Brain pericyte (primary cell): ENCODE measurements at places on chromosomes 11 and 22.

DNA sequence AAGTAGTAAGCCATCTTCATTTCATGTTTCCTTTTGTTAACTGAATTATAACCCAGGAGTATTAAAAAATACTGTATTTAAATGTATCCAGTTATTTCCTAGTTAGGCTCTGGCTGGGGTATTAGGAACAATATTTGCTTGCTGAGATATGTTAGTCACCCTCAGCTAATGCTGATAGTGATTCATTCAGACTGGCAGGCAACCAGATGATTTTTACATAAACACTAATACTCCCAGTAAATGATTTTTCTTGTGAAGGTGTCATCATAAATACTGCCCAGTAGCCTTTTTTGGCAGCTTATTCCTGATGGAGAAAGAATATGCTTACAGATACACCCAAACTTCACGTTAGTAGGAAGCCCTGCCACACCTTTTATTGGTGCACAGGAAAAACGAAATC is 8.1 kb downstream of the YWHAH start:
- no peak for DNase-seq

DNA sequence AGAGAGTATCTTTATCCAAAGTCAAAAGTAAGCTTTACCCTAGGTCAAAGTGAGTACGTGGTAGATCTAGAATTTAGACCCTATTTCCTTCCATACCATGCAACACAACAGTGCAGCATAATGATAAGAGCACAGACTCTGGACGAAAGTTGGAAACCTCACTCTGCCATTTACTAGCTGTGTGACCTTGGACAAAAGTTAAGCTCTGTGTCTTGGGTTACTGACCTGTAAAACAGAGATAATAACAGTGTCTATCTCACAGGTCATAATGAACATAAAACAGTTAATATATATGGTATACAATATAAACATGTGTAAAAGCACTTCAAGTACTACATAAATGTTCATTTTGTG is 13.6 kb upstream of the CHRNA10 start:
- DNase-seq, result no peak

GRCh38 chr22:29762263-29762662 is 4.5 kb downstream of the ZMAT5 start:
- DNase-seq, result no peak

GRCh38 chr22:17772958-17773605 is 1.2 kb downstream of the BID start:
- DNase-seq, result no peak

DNA sequence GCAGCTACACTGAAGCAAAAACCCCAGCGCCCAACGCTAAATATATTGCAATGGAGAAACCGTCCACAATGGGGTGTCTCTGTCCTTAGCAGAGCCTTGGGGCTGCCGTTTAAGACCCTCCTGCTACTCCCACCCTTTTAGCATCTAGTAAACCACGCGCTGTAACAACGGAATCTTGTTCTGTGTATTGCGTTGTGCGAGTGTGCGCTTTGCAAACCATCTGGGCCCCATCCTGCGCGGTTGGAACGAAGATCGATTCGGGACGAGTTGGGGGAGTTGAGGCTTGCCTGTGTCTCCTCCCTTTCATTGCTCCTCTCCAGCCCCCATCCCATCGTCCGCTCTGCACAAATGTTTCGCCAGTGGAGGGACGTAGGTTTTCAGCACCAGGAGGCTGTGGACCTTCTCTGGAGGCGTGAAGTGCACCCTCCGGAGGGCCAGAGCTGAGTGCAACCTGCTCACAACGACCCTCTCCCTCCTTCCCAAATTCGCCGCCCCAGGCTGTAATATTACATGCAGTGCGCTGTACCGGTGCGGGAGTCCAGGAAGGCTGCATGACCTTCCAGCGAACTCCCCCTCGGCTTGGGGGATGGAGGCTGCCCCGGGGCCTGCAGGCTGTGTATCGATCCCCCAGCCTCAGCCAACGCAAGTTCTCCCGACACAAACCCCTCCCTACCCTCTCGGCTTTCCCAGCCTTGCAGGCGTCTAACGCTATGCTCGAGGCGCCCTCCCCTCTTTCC is 1.6 kb upstream of the KMT2A start:
- DNase-seq, result no peak

DNA sequence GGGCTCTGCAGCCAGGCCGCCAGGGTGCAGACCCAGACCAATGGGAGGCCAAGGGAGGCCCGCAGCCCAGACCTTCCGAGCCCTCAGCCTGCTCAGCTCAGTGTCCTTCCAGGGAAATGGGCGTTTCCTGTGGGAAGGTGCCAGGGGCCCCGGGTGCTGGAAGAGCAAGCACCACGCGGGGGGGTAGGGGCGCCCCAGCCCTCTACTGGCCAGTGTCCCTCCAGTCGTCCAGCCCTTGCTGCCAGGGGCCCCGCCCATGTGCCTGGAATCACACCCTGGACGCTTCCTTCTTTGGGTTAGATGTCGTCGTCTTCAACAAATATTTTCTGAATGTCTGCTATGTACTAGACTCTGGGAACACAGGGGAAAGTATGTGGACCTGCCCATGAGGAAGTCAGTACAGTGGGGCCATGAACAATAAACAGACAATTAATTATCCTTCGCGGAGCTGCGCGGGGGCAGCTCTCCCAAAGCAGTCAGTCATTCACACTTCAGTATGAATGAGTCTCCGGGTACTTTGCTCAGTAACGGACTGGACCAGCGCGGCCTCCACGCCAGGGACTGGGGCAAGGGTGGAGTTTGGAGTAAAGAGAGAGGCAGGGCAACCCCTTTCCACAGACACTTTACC is 60.2 kb downstream of the CDKN1C start:
- no peak for DNase-seq

- DNase-seq, result peak; percentile 71
Measured at GRCh38 chr11:77107950-77108349, 5.3 kb downstream of the OMP start.

GRCh38 chr11:121615501-121615900 is 162.7 kb upstream of the SORL1-AS1 start:
- no peak for DNase-seq

GRCh38 chr11:12393691-12394090 is 16.3 kb downstream of the PARVA start:
- DNase-seq, result no peak

DNA sequence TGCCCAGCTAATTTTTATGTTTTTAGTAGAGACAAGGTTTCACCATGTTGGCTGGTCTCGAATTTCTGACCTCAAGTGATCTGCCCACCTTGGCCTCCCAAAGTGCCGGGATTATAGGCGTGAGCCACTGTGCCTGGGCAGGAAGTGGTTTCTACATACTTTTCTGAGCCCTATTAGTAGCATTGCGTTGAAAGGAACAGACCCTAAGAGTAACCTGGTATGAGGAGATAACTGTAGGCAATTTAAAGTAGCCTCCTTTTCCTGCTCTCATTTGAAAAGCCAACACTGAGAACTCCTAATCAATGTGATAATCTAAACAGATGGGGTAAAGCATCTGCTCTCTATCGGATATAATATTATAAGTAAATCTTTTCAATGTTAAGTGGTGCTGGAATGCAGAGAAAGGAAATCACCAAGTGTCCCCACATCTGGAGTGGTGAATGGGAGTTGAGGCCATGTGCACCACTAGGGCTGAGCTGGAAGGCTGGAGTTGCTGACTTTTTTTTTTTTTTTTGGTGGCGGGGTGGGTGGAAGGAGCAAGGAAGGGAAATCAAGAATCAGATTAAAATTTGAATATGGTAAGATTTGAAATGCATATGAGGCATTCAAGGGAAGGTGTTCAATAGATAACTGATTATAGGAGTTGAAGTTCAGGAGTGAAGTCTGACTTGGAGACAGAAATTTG is 20.7 kb downstream of the PDHX start:
- DNase-seq, result no peak

- peak; percentile 55 for DNase-seq
Measured at GRCh38 chr11:90737444-90738050, 514.7 kb upstream of the CHORDC1 start.

DNA sequence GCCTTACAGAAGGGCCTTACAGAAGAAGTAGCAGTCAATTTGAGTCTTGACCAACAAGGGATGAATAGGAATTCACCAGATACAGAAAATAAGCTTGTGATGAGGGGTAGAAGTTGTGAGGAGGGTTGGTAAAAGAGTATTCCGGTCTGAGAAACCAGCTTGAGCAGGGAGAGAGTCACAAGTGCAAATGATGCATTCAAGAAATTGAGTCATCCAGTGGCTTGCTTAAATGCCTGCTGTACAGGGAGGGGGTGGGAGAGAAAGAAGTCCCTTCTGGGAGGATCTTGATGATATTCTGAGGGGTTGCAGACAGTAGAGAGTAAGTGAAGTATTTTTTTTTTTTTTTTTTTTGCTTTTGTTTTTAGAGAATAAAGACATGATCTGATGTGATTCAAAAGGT is 9.2 kb downstream of the CCKBR start:
- DNase-seq, result no peak

GRCh38 chr11:33899400-33900037 is 7.6 kb upstream of the LMO2 start:
- DNase-seq, result no peak

- no peak for DNase-seq
Measured at GRCh38 chr11:60428517-60428916, 855 bp upstream of the MS4A5 start.

DNA sequence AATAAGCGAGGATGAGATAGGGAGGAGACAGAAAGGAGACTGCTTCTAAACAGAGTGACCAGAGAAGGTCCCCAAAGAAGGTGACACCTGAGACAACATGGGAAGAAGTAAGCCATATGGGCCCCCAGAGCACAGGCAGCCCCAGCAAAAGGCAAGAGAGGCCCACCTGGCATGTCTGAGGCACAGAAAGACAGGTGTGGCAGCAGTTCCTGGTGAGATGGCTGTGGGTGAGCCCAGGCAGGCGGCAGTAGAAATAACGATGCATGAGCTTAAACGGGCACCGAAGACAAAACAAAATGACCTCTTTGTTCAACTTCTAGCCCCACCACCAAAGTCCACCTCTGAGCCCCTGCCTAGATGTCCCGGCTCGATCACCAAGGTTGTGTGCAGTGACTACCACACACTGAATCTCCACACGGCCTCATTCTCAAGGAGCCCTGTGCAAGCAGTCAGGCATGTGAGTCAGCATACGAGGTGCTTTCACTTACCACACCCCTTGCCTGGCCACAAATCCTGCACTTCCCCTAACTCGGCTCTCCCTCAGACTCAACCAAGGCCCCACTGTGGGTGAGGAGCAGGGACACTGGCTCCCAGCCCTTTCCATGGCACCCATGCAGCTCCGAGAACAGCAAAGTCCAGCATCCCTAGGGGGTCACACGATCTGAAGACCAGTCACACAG is 77.6 kb downstream of the PACSIN2 start:
- DNase-seq, result no peak

DNA sequence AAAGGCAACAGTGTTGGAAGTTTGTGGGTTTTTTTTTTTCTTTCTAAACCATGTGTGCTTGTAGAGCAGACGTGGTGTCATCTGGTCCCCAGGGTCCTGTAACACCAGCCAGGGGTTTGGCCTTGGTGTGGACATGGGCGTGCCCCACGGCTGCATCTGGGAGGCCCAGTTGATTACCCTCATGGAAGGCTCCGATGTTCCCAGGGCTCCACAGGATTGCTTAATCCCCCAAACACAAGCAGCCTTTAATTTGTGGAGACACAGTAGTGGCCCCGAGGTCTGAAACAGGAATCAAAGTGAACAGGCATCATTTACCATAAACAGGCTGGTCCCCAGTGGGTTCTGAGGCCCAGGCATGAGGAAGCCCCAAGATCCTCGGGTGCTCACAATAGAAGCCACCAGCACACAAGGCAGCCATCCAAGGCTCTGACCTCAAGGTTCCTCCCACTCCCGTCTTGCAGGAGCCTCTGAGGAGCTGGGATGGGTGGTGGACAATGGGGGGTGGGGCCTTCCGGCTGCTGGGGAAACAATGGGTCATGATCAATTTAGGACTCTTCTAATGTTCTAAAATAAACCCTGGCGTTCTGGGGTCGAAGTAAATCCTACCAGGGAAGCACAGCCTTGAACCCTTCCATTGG is 115.0 kb upstream of the CD82 start:
- no peak for DNase-seq

GRCh38 chr11:86917589-86917988 is 37.6 kb downstream of the FZD4 start:
- DNase-seq, result no peak

DNA sequence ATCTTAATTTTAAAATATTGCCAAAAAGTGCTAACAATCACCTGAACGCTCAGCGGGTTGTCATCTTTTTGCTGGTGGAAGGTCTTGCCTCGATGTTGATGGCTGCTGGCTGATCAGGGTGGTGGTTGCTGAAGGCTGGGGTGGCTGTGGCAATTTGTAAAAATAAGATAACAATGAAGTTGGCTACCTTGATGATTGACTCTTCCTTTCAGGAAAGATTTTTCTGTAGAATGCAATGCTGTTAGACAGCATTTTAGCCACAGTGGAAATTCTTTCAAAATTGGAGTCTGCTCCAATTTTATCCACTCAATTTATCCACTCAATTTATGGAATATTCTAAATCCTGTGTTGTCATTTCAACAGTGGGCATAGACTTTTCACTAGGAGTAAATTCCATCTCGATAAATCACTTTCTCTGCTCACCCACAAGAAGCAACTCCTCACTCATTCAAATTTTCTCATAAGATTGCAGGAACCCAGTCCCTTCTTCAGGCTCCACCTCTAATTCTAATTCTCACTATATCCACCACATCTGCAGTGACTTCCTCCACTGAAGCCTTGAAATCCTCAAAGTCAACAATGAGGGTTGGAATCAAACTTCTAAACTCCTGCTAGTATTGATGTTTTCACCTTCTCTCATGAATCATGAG is 78.8 kb downstream of the LINC01488 start:
- no peak for DNase-seq

- DNase-seq, result no peak
Measured at GRCh38 chr22:26821854-26822253, 164.5 kb downstream of the MIAT start.

DNA sequence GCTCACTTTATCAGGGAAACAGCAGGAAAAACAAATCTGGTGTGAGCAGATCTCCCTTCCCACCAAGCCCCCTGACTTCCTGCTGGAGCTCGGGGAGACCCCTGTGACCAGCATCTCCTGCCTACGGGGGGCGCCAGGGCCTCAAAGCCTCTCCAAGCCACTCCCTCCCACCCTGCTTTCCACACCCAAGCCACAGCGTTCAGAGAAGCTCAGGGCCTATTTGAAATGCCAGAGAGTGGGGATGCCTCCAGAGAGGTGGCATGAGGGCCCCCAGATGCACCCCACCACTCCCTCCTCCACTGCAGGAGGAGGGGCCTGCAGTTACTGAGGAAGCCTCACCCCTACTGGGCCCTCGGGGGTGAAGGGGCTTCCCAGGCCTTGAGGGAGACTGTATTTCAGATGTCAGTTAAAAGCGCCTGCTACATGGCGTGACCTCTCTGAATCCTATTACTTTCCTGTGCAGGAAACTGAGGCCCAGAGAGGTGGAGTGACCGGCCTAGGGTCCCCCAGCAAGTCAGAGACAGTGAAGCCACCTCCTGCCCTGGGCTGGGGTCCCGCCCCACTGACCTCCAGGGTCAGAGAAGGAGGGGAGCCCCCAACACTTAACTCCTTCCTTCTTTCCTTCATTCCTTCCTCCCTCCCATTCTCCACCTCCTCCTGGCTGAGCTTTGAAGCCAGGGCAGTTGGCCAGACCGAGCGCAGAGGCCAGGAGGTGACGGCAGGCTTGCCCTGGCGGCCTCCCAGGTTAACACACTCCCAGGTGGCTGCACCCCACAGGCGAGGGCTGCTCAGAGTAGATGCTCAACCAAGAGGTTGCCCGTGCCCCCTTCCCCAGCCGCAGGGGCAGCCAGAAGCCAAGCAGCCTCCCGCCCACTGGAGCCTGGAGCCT is 6.0 kb upstream of the CDKN1C start:
- no peak for DNase-seq
